ENCODE measurements at places on chromosomes 2 and 18.

- DNase-seq: no peak
Measured at GRCh38 chr2:9979977-9980376, 28.5 kb downstream of the GRHL1 start.

GRCh38 chr18:55430026-55430425, 158.0 kb downstream of the TCF4 start:
- DNase-seq: no peak

GRCh38 chr2:115094441-115094840, 652.0 kb downstream of the DPP10 start:
- DNase-seq: no peak

DNA sequence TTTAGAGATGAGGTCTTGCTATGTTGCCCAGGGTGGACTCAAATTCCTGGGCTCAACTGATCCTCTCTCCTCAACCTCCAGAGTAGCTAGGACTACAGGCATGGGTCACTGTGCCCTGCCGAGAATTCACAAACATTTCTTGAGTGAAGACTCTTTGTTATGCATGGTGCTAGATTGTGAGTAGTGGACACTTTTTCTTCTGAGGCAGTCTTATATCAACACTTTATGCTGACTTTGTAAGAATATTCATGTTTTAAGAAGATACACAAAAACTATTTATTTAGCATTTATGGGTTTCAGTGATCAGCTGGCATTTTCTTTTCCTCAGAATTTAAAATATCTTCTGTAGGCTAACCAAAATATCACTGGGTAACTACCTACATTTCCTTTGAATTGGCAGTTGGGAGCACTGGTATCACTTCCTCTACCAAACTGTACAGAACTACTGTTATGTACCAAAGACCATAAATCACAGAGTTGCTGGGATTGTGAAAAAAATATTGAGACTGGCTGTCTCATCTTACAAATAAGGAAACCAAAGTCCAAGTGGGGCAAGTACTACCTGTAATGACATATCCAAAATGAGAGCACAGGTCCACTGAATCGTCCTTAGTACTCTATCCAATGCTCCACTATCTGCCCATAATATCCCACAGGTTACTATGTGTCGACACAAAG, 34.0 kb downstream of the DOCK10 start:
- DNase-seq: no peak

DNA sequence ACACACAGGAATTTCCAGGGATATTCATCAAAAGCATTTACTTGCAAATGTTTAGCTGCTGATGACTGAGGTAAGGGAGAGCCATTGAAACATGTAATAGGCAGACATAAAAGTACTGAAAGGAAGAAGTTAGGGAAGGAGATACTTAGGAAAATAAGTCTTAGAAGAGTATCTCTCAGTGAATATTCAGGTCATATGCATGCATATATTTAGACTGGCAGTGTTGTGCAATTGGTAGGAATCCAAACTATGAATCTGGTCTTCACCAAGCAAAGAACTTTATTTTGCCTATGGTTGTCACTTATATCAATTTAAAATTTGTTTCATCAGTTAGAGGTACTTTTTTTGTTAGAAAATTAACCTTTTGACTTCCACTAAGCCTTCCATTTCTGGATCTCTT, 1490.7 kb downstream of the SUCLG1 start:
- DNase-seq: no peak

- DNase-seq: no peak
Measured at GRCh38 chr18:22045221-22045918, 124.0 kb upstream of the GATA6 start.

DNA sequence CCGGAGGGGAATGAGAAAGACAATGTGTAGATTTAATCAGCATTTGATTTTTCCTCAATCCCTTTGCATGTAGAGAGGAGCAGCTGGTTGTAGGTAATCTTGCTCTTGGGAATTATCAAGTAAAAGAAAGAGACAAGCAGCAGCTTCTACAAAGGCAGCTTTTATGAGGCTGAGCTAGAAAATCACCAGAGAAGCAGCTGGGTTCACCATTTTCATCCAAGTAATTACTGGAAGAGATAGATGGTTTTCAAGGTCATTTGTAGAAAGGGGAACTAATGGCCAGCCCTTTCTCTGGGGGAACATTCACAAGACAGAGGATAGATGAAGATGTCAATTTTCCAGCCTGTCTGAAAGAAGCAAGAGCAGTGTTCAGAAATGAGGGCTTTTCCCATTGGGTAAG, 113.0 kb downstream of the RND3 start:
- no peak for DNase-seq

Data from cortex of kidney (tissue), 1 donor.